T-helper 2 cell treated with Interferon-gamma antibody and Interleukin-4, amounts not matched to agents 5 μg/mL and 100 μg/mL, for 36 hours (primary cell): ENCODE measurements at places on chromosomes 1 and 21.
A peak's percentile ranks its signal among the peaks of the same experiment; 100 is the strongest.

GRCh38 chr1:169240449-169241232, 127.0 kb downstream of the NME7 start:
- H3K4me3 ChIP-seq: no peak overlapping the region
- H3K36me3 ChIP-seq: no peaks in the 10 kb centered on the region
- no peak for DNase-seq
- H3K4me1 ChIP-seq: no peaks in the 10 kb centered on the region
- no peak overlapping the region for H3K27ac ChIP-seq

DNA sequence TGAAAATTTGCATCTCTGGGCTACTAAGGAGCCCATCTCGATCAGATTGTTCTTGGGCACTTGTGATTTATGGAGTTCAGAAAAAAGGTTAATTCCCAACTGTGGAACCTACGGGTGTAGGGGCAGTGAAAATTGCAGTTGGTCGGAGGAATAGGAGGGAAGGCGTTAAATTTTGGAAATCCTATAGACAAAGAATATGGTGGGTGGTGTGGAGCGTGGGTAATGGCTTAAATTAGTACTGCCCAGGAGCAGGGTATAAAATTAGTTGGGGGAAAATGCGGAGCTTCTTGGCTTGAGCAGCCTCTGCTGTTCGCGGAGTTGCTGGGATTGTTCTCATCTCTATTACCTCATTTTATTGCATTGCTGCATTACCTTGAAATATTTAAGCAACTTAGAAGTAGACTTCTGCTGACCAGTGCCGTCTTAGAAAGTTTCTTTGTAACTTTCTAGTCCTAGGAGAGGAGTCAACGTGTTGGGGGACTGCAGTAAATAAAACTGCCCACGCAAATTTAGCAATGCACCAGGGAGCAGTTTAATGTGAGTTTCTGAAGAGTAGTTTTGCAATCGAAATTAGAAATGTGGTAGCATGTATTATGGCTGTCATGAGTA, 514 bp downstream of the S1PR1 start:
- H3K36me3 ChIP-seq: peaks cover 73% of the 10 kb centered on the region
- no peaks in the 10 kb centered on the region for H3K27me3 ChIP-seq
- peak overlapping the region; percentile 97 for H3K27ac ChIP-seq
- DNase-seq: peak; percentile 24
- H3K4me3 ChIP-seq: peak overlapping the region; percentile 97

GRCh38 chr1:185987611-185988321, 253.6 kb downstream of the HMCN1 start:
- no peaks in the 10 kb centered on the region for H3K36me3 ChIP-seq
- H3K4me3 ChIP-seq: peak overlapping the region; percentile 37
- H3K4me1 ChIP-seq: peaks cover 3% of the 10 kb centered on the region
- H3K27me3 ChIP-seq: no peaks in the 10 kb centered on the region
- DNase-seq: no peak

DNA sequence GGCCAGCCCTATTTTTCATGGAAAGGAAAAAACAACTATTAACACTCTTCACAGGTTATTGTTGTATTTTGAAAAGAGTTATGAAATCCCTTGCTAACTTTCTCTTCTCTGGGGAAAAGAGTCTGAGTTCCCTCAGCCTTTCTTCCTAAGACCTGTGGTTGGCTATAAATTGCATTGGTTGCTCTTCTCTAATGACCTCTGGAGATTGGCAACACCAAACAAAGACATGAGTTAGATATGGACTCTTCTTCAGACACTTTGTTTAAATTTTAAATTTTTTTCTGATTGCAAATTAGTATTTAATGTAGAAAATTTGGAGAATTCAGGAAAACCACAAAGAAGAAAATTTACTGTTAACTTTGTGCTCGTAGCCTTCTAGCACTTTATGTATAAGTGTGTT, 275.7 kb downstream of the PBX1 start:
- H3K27me3 ChIP-seq: no peaks in the 10 kb centered on the region

DNA sequence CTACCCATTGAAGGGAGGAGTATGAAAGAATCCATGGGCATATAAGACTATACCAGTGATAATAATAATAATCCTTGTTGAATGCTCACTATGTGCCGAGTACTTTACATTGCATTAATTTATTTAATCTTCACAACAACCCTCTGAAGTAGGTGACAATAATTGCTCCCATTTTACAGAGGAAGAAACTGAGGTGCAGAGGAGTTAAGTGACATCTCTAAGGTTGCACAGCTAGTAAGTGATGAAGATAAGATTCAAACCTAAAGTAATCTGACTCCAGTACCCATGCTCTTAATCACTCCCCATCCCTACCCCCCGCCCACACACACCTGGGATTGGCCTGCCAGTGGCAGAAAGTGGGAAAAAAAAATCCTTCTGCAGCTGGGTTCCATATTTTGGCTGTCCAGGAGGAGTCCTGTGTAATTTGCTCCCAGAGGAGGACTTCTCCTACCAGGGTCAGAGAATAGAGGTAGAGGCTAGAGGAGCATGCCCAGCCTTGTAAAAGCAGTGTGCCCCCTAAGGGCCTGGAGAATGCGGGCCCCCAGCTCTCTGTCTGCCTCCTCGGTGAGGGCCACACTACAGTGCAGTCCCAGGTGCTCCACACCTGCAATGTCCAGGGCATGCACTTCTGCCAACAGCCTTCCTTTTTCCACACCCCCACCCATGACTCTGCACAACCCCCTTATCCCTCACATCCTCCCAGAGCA, 57.8 kb downstream of the TMEM53 start:
- H3K36me3 ChIP-seq: no peaks in the 10 kb centered on the region
- no peak overlapping the region for H3K27ac ChIP-seq
- H3K4me1 ChIP-seq: no peaks in the 10 kb centered on the region
- H3K4me3 ChIP-seq: no peak overlapping the region
- DNase-seq: no peak

GRCh38 chr1:154788886-154789285, 81.2 kb downstream of the KCNN3 start:
- H3K4me3 ChIP-seq: no peak overlapping the region
- H3K36me3 ChIP-seq: peaks cover 2% of the 10 kb centered on the region
- H3K27me3 ChIP-seq: peaks cover 11% of the 10 kb centered on the region
- no peak overlapping the region for H3K27ac ChIP-seq
- H3K4me1 ChIP-seq: peaks cover 37% of the 10 kb centered on the region
- DNase-seq: no peak

DNA sequence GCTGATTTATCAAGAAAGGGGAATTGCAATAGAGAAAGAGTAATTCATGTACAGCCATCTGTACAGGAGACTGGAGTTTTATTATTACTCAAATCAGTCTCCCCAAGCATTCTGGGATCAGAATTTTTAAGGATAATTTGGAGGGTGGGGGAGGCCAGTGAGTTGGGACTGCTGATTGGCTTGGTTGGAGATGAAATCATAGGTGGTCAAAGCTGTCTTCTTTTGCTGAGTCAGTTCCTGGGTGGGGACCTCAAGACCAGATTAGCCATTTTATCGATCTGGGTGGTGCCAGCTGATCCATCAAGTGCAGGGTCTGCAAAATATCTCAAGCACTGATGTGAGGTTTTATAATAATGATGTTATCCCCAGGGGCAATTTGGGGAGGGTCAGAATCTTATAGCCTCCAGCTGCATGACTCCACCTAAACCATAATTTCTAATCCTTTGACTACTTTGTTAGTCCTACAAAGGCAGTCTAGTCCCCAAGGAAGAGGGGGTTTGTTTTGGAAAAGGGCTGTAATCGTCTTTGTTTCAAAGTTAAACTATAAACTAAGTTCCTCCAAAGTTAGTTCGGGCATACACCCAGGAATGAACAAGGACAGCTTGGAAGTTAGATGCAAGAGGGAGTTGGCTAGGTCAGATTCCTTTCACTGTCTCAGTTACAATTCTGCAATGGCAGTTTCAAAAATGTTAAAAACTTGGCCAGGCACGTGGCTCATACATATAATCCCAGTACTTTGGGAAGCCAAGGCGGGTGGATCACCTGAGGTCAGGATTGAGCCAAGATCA, 16.9 kb upstream of the RAB3B start:
- H3K4me3 ChIP-seq: no peak overlapping the region
- no peaks in the 10 kb centered on the region for H3K36me3 ChIP-seq
- no peak overlapping the region for H3K27ac ChIP-seq
- no peaks in the 10 kb centered on the region for H3K4me1 ChIP-seq
- peaks cover 25% of the 10 kb centered on the region for H3K27me3 ChIP-seq

GRCh38 chr1:227885648-227886502, 61.9 kb downstream of the WNT9A start:
- H3K36me3 ChIP-seq: no peaks in the 10 kb centered on the region
- peaks cover 2% of the 10 kb centered on the region for H3K27me3 ChIP-seq
- peak overlapping the region; percentile 60 for H3K27ac ChIP-seq
- H3K4me3 ChIP-seq: peak overlapping the region; percentile 65

DNA sequence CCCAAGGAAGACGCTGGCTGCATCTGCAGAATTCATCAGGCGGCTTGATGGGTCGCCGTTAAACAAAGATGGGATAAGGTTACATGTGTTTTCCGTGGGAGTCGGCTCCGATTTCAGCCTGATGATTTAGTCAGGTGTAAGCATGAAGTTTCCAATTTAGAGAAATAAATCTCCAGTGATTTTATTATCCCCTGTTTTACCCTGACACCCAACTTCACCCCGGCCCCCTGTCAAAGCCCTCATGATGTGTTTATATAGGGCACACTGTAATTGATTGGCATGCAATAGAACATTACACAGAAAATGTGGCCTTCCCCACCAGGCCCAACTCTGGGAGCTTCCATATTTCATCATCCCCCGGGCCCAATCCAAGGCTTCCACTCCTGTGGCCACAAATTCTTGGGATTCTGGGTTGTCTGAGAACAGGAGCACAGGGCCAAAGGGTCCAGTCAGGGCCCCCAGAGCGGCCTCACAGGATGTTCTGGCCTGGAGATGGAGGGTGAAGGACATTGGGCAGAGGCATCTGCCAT, 72.5 kb downstream of the FOXD2 start:
- no peak for DNase-seq
- peaks cover 50% of the 10 kb centered on the region for H3K27me3 ChIP-seq
- no peaks in the 10 kb centered on the region for H3K36me3 ChIP-seq
- H3K27ac ChIP-seq: no peak overlapping the region
- no peak overlapping the region for H3K4me3 ChIP-seq

- H3K4me1 ChIP-seq: peaks cover 1% of the 10 kb centered on the region
- DNase-seq: no peak
- H3K36me3 ChIP-seq: no peaks in the 10 kb centered on the region
- no peak overlapping the region for H3K4me3 ChIP-seq
Observed at GRCh38 chr1:22141554-22142314, 1.2 kb downstream of the WNT4 start.

DNA sequence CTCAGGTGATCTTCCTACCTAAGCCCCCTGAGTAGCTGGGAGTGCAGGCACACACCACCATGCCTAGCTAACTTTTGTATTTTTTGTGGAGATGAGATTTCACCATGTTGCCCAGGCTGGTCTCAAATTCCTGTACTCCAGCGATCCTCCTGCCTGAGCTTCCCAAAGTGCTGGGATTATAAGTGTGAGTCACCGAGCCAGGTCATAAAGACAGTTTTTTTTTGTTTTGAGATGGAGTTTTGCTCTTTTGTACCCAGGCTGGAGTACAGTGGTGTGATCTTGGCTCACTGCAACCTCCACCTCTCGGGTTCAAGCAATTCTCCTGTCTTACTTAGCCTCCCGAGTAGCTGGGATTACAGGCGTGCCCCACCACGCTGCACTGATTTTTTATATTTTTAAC, 42.1 kb downstream of the KIF1B start:
- H3K4me1 ChIP-seq: peaks cover 10% of the 10 kb centered on the region
- H3K27ac ChIP-seq: no peak overlapping the region
- H3K4me3 ChIP-seq: no peak overlapping the region
- peaks cover 6% of the 10 kb centered on the region for H3K36me3 ChIP-seq
- no peaks in the 10 kb centered on the region for H3K27me3 ChIP-seq
- no peak for DNase-seq

DNA sequence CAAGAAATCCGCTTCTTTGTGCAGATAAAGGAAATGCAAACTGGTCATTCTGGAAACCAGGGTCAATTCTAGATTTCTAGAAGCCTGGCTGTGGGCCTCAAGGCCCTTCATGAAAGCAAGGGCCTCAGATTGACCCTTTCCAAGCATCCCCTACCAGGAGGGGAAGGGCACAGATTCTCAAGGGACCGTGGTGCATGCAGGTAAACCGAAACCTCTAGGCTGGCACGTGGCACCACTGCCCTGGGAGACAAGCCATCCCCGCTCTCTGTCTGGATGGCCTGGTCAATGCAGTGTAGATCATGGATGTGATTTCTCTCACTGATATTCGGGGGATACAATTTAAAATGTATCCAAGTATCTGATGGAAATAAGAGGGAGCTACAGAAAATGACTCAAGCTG, 69.4 kb downstream of the TOMM20 start:
- H3K4me3 ChIP-seq: no peak overlapping the region
- DNase-seq: no peak
- no peaks in the 10 kb centered on the region for H3K36me3 ChIP-seq
- no peak overlapping the region for H3K27ac ChIP-seq

DNA sequence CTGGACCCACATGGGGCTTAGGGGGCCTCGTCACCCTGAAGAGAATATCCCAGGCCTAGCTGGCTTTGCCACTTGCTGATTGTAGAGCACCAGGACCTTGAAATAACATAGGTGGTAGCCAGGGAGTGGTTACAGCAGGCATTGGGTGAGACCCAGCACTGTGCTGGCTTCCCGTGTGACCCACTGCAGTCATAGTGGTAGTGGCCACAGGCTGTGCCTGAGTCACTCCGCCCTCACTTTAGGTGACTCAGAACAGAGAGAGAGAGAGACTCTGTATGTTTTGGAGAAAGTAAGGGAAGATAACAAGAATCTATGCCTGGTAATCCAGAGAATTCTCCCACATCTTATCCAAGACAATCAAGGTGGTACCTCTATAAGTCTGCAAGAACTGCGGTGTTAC, 98.7 kb upstream of the LHX8 start:
- no peak for DNase-seq
- no peak overlapping the region for H3K27ac ChIP-seq
- H3K36me3 ChIP-seq: no peaks in the 10 kb centered on the region
- no peaks in the 10 kb centered on the region for H3K4me1 ChIP-seq
- H3K27me3 ChIP-seq: no peaks in the 10 kb centered on the region

GRCh38 chr1:156908541-156908940, 11.9 kb upstream of the LRRC71 start:
- H3K27ac ChIP-seq: no peak overlapping the region
- no peaks in the 10 kb centered on the region for H3K36me3 ChIP-seq
- peaks cover 3% of the 10 kb centered on the region for H3K27me3 ChIP-seq
- peaks cover 3% of the 10 kb centered on the region for H3K4me1 ChIP-seq
- DNase-seq: no peak

DNA sequence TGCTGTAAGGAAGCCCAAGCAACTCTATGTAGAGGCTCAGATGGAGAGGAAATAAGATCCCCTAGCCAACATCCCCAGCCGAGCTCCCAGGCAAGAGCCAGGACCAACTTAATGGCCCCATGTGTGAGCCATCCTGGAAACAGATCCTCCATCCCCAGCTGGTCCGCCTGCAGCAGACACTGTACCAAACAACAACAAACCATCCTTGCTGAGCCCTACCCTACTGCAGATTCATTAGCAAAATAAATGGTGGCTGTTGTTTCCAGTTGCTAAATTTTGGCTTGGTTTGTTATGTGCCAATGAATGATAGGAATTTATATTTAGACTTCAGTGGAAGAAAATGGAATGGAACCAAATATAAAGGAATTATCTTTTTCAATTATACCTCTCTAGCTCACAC, 43.9 kb downstream of the LMX1A start:
- H3K36me3 ChIP-seq: no peaks in the 10 kb centered on the region
- no peaks in the 10 kb centered on the region for H3K4me1 ChIP-seq
- no peak overlapping the region for H3K4me3 ChIP-seq
- peaks cover 8% of the 10 kb centered on the region for H3K27me3 ChIP-seq
- no peak overlapping the region for H3K27ac ChIP-seq

- DNase-seq: no peak
- peaks cover 2% of the 10 kb centered on the region for H3K4me1 ChIP-seq
- no peak overlapping the region for H3K4me3 ChIP-seq
Observed at GRCh38 chr21:42704861-42705260, 51.4 kb downstream of the PDE9A start.

GRCh38 chr1:99264201-99265021, at the start of gene PLPPR4:
PLPPR4 (plus strand) TSS chr1:99264492; CDS start chr1:99264594, 102 bp downstream.
- no peaks in the 10 kb centered on the region for H3K36me3 ChIP-seq
- no peak within 1 kb of the TSS for H3K27ac ChIP-seq
- no peaks in the 10 kb centered on the region for H3K4me1 ChIP-seq
- H3K4me3 ChIP-seq: no peak within 1 kb of the TSS
- DNase-seq: no peak
